T-helper 2 cell treated with Interferon-gamma antibody and Interleukin-4, amounts not matched to agents 5 μg/mL and 100 μg/mL, for 36 hours (primary cell): ENCODE measurements at places on chromosomes 1 and 21.

- DNase-seq = no peak
These were observed 16.2 kb downstream of the KYAT3 start for GRCh38 chr1:88976235-88976634.

- no peak for DNase-seq
These were observed 5.1 kb upstream of the GBP5 start for GRCh38 chr1:89277725-89278124.

- no peak for DNase-seq
These were observed 11.8 kb upstream of the TTC22 start for GRCh38 chr1:54812801-54813484.

DNA sequence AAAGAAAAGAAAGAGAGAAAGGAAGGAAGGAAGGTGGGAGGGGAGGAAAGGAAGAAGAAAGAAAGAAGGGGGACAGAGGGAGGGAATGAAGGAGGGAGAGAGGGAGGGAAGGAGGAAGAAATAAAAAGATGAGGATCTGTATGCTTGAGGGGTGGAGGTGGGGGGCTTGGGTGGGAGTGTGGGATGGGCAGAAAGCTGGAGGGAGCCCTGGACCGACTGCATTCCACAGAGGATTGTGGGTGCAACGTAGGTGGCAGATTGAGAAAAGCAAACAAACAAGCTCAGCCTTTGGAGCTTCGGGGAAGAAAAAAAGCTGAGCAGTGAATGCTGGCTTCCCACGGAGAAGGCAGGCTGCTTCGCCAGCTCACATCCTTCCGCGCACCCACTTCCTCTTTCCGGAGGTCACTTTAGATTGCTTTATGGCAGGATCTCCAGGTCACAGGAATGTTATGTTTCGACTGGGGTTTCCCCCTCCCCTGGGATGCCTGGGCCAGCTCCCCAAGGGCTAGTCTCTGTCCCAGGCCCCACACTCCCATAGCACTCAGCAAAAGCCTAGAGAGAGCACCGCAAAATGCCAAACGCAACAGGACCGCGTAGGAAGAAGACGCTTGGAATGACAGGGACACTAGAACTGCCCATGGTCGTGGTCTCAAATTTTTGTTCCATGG is 20.7 kb upstream of the LGALS8 start:
- no peak for DNase-seq

- no peak for DNase-seq
These were observed 59.3 kb downstream of the RNF220 start for GRCh38 chr1:44464361-44464760.
